ENCODE measurements at places on chromosomes 6 and 20. TPM values are rescaled to one million over a fixed set of nuclear protein-coding genes. Genes with fewer than 3 reads are reported as not detected.
A peak's percentile ranks its signal among the peaks of the same experiment; 100 is the strongest.

- no peaks in the 10 kb centered on the region for H3K4me1 ChIP-seq
- H3K36me3 ChIP-seq = no peaks in the 10 kb centered on the region
- no peak for ATAC-seq
- H3K4me3 ChIP-seq = peak overlapping the region; percentile 70
- H3K27ac ChIP-seq = peak overlapping the region; percentile 39
These were observed 416 bp downstream of the RSPH4A start for GRCh38 chr6:116616737-116617053.

GRCh38 chr6:53837865-53838769 lies 43.3 kb downstream of the LRRC1 start:
- no peaks in the 10 kb centered on the region for H3K27me3 ChIP-seq
- no peaks in the 10 kb centered on the region for H3K4me1 ChIP-seq
- peaks cover 3% of the 10 kb centered on the region for H3K36me3 ChIP-seq
- no peak for ATAC-seq

GRCh38 chr20:50276119-50277063 lies 85.8 kb downstream of the CEBPB start:
- no peak for ATAC-seq
- no peaks in the 10 kb centered on the region for H3K36me3 ChIP-seq
- no peak overlapping the region for H3K27ac ChIP-seq
- peaks cover 8% of the 10 kb centered on the region for H3K4me1 ChIP-seq
- no peak overlapping the region for H3K4me3 ChIP-seq

- no peak for ATAC-seq
- H3K27ac ChIP-seq = no peak overlapping the region
- no peak overlapping the region for H3K4me3 ChIP-seq
- no peaks in the 10 kb centered on the region for H3K4me1 ChIP-seq
- H3K36me3 ChIP-seq = peaks cover 94% of the 10 kb centered on the region
- no peaks in the 10 kb centered on the region for H3K27me3 ChIP-seq
These were observed 86.9 kb downstream of the RAMACL start for GRCh38 chr6:166499350-166500163.

DNA sequence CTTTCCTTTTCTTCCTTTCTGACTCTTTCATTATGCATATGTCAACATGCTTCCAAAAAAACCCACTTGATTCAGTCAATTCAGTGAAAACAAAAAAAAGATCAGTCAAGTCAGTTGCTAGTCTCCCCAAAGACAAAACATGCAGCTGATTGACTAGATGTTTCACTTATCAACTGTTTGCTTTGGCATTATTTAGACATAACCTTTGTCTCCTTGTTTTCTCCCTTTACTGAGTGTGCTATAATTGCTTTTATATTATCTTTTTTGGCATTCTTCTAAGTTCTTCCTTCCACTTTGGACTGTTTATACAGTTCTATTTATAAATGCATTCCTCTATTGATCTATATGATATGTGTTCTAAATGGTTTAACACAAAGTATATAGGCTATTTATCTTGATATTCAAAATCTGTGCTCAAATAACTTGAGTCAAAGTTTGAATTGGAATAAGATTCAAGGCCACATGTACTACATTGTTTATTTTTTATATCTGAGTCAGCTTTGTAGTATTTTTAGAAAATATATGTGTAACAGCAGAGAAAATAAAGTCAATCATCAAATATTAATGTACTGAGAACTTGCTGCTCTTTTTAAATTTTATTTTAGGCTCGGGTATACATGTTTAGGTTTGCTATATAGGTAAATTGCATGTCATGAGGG lies 260.5 kb downstream of the CENPW start:
- H3K27me3 ChIP-seq = no peaks in the 10 kb centered on the region
- no peaks in the 10 kb centered on the region for H3K36me3 ChIP-seq
- no peaks in the 10 kb centered on the region for H3K4me1 ChIP-seq

- no peak overlapping the region for H3K27ac ChIP-seq
- H3K36me3 ChIP-seq = no peaks in the 10 kb centered on the region
- H3K27me3 ChIP-seq = no peaks in the 10 kb centered on the region
- peaks cover 6% of the 10 kb centered on the region for H3K4me1 ChIP-seq
- H3K4me3 ChIP-seq = peak overlapping the region; percentile 23
- ATAC-seq = peak; percentile 25
These were observed 224.8 kb upstream of the MARCKS start for GRCh38 chr6:113632220-113632864.

DNA sequence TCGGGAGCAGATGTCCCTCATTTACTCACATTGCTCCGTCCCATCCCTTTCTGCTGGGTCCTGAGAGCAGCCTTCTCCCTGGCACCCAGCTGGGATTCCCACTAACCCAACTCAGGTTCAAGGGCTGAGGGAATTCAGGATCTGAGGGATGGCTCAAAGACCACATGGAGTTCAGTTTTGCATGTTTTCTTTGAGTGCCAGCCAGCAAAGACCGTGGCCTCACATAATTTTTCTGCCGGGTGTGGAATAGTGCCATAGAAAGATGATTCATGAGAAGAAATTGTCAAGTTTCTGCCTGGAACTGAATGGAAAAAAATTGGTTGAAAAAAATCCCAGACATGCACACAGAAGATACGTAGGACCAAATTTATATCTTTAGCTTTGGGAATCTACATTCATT lies 168.6 kb downstream of the CD83 start:
- no peak overlapping the region for H3K4me3 ChIP-seq
- H3K36me3 ChIP-seq = no peaks in the 10 kb centered on the region
- peaks cover 10% of the 10 kb centered on the region for H3K4me1 ChIP-seq
- no peaks in the 10 kb centered on the region for H3K27me3 ChIP-seq
- ATAC-seq = no peak
- no peak overlapping the region for H3K27ac ChIP-seq

DNA sequence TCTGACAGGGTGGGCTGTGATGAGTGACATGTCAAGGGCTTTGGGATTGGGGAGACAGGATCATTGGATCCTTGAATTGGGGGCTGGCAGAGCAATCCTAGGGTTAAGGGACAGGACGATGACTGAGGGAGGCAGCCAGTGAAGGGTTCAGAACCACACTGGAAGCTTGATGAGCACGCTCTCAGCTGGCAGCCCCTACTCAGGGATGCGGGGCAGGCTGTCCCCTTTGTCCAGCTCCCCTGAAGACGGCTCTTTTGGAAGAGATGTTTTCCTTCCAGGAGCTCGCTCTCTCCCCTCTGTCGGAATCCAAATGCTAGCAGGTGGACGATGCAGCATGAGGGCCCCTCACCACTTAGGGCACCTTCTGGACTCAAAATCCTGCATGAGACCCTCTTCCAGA lies 8.4 kb downstream of the TGM3 start:
- H3K27me3 ChIP-seq = peaks cover 6% of the 10 kb centered on the region
- no peak overlapping the region for H3K4me3 ChIP-seq
- ATAC-seq = no peak
- H3K4me1 ChIP-seq = no peaks in the 10 kb centered on the region
- H3K36me3 ChIP-seq = no peaks in the 10 kb centered on the region

GRCh38 chr20:3813848-3814581 lies 6.3 kb upstream of the AP5S1 start:
- no peak overlapping the region for H3K4me3 ChIP-seq
- peak overlapping the region; percentile 86 for H3K27ac ChIP-seq
- H3K36me3 ChIP-seq = no peaks in the 10 kb centered on the region
- ATAC-seq = no peak
- H3K4me1 ChIP-seq = peaks cover 4% of the 10 kb centered on the region

- H3K36me3 ChIP-seq = no peaks in the 10 kb centered on the region
- ATAC-seq = no peak
- no peaks in the 10 kb centered on the region for H3K4me1 ChIP-seq
- H3K4me3 ChIP-seq = no peak overlapping the region
These were observed 4.4 kb upstream of the KCNS1 start for GRCh38 chr20:45105317-45105716.

GRCh38 chr20:32494483-32495216 lies 90.5 kb downstream of the NOL4L start:
- no peak overlapping the region for H3K27ac ChIP-seq
- no peak overlapping the region for H3K4me3 ChIP-seq
- H3K27me3 ChIP-seq = no peaks in the 10 kb centered on the region
- no peak for ATAC-seq
- H3K4me1 ChIP-seq = no peaks in the 10 kb centered on the region
- H3K36me3 ChIP-seq = no peaks in the 10 kb centered on the region

- no peaks in the 10 kb centered on the region for H3K4me1 ChIP-seq
- no peak overlapping the region for H3K4me3 ChIP-seq
- no peak overlapping the region for H3K27ac ChIP-seq
- peaks cover 68% of the 10 kb centered on the region for H3K27me3 ChIP-seq
These were observed 726 bp upstream of the EMILIN3 start for GRCh38 chr20:41367393-41367695.

- H3K4me1 ChIP-seq = no peaks in the 10 kb centered on the region
- no peaks in the 10 kb centered on the region for H3K36me3 ChIP-seq
- H3K27ac ChIP-seq = no peak overlapping the region
- no peak for ATAC-seq
These were observed 36.5 kb upstream of the TFAP2A start for GRCh38 chr6:10451394-10451793.

DNA sequence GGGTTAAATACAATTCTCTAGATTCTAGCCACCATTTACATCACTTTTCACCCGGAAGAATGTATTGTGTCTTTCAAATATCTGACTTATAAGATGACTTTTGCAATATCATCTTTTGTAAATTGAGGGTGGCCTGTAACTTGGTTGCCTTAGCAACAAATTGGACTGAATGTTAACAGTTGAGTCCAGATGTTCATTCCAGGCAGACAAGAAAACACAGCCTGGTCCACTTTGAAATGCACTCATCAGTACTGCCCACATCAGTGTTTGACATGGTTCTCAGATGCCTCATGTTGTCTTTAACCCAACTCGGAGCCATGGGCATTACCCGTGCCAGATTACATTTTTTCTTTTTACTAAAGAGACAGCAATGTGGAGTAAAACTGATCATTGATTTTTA lies 781.6 kb upstream of the CHD6 start:
- no peak overlapping the region for H3K4me3 ChIP-seq
- H3K36me3 ChIP-seq = no peaks in the 10 kb centered on the region

GRCh38 chr6:55825402-55826051 lies 49.9 kb downstream of the BMP5 start:
- H3K4me1 ChIP-seq = no peaks in the 10 kb centered on the region
- no peaks in the 10 kb centered on the region for H3K36me3 ChIP-seq
- no peak for ATAC-seq
- no peak overlapping the region for H3K27ac ChIP-seq
- no peak overlapping the region for H3K4me3 ChIP-seq

- H3K4me1 ChIP-seq = no peaks in the 10 kb centered on the region
- H3K4me3 ChIP-seq = no peak overlapping the region
- H3K36me3 ChIP-seq = no peaks in the 10 kb centered on the region
- peaks cover 6% of the 10 kb centered on the region for H3K27me3 ChIP-seq
- H3K27ac ChIP-seq = no peak overlapping the region
These were observed 268.5 kb upstream of the QKI start for GRCh38 chr6:163146036-163146435.

DNA sequence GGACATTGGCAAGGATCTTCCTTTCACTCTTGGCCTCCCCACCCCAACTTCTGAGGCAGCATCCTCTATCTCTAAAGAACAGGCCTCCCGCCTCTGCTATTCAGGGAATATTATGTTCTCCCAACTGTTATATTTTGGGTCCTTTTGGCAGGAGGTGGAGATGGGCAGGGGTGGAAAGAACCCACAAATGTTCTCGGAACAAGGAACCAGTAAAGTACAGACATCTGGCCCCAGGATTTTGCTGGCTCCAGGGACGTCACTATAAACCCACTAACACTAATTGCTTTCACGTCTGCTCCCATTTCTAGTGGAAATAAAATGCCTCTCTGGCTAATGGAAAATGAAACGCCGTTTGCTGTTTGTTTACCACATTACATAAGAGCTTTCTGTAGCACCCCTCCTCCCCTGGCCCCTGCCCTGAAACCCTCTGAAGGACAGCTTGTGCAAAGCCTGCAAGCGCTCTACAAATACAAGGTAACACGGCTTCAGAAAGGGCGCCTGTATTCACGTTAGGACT lies 77.7 kb upstream of the TBC1D7 start:
- peaks cover 51% of the 10 kb centered on the region for H3K4me1 ChIP-seq
- H3K27me3 ChIP-seq = no peaks in the 10 kb centered on the region
- H3K4me3 ChIP-seq = no peak overlapping the region
- no peaks in the 10 kb centered on the region for H3K36me3 ChIP-seq

GRCh38 chr6:148616841-148617240 lies 130.0 kb upstream of the UST start:
- no peak for ATAC-seq
- no peak overlapping the region for H3K27ac ChIP-seq
- H3K36me3 ChIP-seq = no peaks in the 10 kb centered on the region
- H3K4me1 ChIP-seq = peaks cover under 1% of the 10 kb centered on the region
- H3K27me3 ChIP-seq = no peaks in the 10 kb centered on the region

DNA sequence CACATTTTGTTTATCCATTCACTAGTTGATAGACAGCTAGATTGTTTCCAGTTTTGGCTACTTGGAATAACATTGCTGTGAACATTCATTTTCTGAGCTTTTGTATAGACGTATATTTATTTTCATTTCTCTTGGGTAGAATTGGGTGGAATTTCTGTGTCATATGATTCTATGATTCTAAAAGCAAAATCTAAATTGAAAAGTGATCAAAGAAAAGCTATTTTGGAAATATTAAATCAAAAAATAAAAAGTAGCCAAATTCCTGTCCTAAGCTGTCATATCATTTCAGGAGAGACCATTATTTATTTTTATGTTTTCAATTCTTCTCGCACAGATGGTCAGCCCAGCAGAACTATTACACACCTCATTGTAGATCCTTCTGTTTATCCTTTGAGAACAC lies 229.2 kb downstream of the COL12A1 start:
- H3K27me3 ChIP-seq = no peaks in the 10 kb centered on the region
- H3K27ac ChIP-seq = peak overlapping the region; percentile 15
- H3K4me1 ChIP-seq = peaks cover 40% of the 10 kb centered on the region
- ATAC-seq = no peak

GRCh38 chr6:132648356-132648755 lies 10.6 kb downstream of the TAAR1 start:
- H3K27ac ChIP-seq = no peak overlapping the region
- H3K4me3 ChIP-seq = no peak overlapping the region
- H3K4me1 ChIP-seq = no peaks in the 10 kb centered on the region
- no peak for ATAC-seq

DNA sequence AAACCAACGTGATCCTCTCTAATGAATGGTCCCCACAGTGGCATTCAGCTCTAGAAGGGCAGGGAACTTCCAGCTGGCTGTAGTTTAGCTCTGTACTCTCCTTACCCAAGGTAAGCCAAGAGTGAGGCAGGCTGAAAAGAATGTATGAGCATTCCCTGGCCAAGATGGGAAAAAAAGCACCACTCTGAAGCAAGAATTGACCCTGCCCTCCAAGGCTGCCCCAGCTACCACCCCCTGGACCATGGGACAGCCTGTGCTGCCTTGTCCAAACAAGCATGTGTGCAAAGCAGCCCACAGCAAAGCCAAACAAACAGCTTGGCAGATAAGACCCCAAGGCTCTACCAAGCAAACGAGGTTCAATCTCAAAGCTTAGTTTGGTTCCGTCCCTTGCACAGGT lies 73.9 kb downstream of the GFOD1 start:
- peak; percentile 70 for ATAC-seq
- H3K27me3 ChIP-seq = no peaks in the 10 kb centered on the region
- H3K36me3 ChIP-seq = no peaks in the 10 kb centered on the region
- H3K27ac ChIP-seq = peak overlapping the region; percentile 29

Gene LAMA4
- total RNA-seq = 275 TPM

Gene CLPSL1
- total RNA-seq = not detected

Gene ERGIC3
- 146 TPM for total RNA-seq

Gene RNF182
- 0.16 TPM for total RNA-seq

Gene TMEM14A
- 28.6 TPM for total RNA-seq

Gene ANGPT4
- total RNA-seq = not detected

Gene ADGRF5
- 37.6 TPM for total RNA-seq

Gene HECA
- total RNA-seq = 51.9 TPM

Gene CALHM4
- total RNA-seq = not detected

Gene HLA-DQB1
- total RNA-seq = 0.16 TPM
